ENCODE measurements at places on chromosomes 3 and 15. TPM values are rescaled to one million over a fixed set of nuclear protein-coding genes. Genes with fewer than 3 reads are reported as not detected.
A peak's percentile ranks its signal among the peaks of the same experiment; 100 is the strongest.

DNA sequence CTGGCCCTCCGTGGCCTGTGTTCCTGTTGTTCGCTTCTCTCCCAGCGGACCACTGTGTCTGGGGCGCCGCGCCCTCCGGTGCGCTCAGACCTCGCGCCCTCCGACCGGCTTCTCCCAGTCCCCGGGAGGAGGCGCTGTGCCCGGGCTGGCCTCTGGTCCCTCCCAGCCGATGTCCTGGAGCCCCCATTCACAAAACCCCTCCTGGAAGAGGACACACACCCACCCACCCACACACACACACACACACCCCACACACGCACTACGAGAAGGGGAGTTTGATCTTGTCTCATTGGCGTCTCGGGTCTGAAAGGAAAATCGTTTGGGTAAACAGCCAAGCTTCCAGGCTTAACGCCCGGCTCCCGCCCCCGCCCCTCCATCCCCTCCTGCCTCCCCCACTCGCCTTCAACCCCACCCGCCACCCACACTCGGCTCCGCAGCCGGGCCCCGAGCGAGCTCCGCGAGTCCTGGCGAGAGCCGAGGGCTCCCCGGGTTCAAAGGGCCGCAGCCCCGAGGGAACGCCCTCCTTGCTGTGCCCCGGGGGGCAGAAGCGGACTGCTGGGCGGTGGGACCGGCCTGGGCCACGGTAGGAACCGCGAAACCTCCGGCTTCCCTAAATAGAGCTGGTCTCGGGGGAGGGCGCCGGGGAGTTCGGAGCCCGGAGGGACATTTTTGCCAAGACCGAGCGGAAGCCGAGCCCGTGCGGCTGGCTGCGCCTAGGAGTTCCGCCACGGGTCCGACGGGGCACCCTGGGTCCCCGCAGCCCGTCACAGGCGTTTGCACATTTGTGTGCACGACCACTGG, 23.6 kb downstream of the NR2F2 start:
- peak; percentile 74 for DNase-seq

DNA sequence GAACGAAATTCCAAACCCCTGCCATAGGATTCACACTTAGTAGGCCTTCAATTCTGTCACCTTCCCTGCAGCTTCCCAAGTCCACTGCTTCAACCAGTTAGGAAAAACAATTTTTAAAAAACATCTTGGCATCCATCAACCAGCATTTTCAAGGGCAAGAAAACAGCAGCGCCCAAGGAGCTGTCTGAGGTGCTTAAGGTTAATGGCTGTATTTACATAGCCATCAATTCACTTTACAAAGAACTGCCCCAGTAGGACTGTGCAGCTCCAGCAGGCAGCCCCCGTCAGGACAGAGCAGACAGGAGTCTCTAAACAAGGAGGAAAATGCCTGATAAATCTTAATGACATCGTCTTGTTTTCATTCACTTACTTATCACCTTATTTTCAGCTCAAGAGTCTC, 13.3 kb downstream of the TAFA4 start:
- DNase-seq, result peak; percentile 52

LIPC gene
- not detected for total RNA-seq

- no peak for DNase-seq
These were observed 6.4 kb upstream of the TMEM158 start for GRCh38 chr3:45232521-45232920.

SKOR1 gene
- total RNA-seq, result 0.13 TPM

- no peak for DNase-seq
These were observed 682 bp downstream of the ETFA start for GRCh38 chr15:76310475-76311099.
